ENCODE measurements at places on chromosomes 1 and 21.

DNA sequence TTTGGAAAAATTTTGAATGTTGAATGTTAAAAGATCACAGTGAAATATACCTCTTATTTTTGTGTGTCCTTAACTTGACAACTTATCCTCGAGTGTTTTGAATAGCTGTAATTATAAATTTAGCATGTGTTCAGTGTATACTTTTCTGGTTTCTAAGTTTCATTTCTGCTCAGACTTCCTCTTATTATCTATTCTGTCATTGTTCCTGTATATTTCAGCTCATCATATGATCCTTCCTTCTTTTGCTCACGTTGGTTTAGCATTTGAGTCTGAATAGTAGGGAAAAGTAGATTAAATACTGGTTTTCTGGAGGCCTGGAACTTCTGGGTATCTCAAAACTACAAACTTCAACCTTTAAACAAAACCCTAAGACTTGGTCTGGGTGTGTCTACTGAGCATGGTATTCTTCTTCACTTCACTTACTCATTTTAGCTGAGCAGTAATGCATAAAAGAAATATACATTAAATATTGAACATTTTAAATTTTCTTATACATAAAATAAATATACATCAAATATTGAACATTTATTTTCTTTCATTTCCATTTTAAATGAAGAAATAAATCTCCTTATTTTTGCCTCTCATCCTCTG lies 3.3 kb upstream of the ATP6V1G3 start:
- DNase-seq, result no peak

GRCh38 chr1:227880342-227880924 lies 65.0 kb downstream of the PRSS38 start:
- DNase-seq, result no peak

DNA sequence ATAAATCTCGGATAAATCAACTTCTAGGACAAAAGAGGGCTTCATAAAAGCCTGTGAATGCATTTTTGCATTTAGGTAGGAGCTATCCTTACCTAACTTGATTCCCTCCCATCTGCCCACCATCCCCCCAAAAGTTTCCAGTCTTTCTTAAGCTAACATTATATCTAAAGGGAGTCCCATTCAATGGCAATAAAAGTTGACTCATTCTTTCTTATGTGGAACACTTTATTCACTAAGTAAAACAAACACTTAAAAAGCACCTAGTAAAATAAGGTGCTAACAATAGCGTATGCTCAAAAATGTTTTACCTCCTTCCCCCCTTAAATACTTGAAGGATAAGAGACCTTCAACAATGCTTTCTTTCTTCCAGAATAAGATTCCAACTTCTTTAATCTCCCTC lies 83.8 kb downstream of the GON4L start:
- DNase-seq, result no peak

DNA sequence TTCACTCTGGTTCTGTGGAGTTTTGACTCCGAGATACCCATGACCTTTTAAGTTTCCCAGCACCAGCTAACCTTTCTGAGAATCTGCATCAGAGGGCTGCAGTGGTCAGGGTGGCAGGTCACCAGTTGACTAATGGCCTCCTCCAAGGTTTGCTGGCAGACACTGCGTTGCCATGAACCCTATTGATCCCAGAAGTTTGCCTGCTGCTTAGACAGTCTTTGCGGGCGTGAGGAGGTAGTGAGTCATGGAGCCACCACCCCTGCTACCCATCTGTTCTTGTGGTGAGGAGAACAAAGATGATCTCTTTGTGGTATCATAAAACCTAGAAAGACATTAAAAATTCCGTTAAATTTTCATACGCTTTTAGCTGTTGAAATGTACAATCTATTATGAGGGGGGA lies 180.4 kb downstream of the FGGY start:
- DNase-seq, result no peak

DNA sequence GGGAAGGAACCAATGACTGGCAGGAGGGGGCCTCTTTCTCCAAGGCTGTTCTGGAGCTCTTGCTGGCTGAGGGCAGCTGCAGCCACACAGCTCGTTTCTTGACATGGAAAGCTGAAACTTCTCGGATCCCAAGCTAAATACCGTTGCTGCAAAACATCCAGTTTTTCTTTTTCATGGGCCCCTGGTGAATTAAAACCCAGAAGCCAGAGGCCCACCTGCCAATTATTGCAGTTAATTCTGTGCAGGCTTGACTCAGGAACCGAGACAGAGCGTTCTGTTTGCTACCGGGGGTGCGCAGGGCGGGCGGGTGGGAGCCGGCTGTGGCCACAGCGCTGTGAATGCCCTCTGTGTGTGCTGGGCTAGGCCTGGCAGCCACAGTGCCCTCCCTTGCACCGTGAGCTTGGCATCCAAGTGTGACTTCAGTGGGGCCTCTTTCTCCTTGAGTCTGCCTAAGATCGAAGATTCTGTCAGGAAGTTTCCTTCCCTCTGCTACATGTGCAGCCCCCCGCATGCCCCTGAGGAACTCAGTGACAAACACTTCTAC lies 19.9 kb upstream of the KCNE2 start:
- DNase-seq, result no peak

GRCh38 chr1:23784846-23785245 lies 6.1 kb upstream of the LYPLA2 start:
- DNase-seq, result no peak

GRCh38 chr1:20152599-20152930 lies 13.4 kb downstream of the PLA2G2F start:
- no peak for DNase-seq

DNA sequence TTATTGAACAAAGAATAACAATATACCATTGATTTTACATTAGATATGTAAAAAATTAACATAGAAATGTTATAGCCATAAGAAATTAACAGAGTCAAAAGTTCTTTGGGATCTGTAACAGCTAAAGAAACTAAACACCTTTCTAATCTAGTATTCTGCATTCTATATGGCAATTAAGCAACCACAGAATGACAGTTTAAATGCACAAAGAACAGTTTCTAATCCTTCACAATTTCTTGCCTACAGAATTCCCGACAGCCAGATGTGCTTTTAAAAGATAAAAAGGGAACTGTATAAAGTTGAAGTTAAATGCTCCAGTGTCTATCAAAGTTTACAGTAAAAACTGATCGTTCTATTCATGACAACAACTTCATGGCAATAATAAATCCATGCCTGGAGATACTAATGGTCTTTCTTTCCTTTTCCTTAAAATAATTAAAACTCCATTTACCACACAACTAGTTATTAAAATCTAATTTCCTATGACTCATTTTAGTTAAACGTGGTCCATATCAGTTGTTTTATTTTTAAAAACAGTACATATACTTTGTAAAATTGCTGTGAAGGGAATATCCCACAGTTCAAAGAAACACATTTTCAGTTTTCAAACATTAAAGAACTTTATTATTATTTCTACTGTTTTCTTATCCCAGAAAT lies 110.2 kb downstream of the EIF4G3 start:
- no peak for DNase-seq

DNA sequence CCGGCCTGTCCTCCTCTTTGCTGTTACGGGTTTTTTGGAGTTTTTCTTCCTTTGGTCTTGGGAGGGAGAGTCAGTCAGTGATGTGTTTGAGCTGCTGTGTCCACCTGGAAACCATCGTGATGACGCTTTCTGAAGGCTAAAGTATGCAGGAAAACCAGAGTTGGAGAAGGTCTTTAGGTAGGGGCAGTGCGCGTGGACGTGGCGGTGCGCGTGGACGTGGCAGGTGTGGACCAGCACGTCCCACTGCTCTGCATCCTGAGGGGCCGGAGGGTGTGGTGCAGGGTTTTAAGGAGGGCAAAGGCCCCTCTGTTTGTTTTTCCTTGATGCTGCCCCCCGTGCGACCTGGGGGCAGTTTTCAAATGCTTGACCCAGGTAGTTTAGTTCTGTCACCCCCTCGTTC lies 29.9 kb downstream of the PRKCZ start:
- DNase-seq, result no peak

DNA sequence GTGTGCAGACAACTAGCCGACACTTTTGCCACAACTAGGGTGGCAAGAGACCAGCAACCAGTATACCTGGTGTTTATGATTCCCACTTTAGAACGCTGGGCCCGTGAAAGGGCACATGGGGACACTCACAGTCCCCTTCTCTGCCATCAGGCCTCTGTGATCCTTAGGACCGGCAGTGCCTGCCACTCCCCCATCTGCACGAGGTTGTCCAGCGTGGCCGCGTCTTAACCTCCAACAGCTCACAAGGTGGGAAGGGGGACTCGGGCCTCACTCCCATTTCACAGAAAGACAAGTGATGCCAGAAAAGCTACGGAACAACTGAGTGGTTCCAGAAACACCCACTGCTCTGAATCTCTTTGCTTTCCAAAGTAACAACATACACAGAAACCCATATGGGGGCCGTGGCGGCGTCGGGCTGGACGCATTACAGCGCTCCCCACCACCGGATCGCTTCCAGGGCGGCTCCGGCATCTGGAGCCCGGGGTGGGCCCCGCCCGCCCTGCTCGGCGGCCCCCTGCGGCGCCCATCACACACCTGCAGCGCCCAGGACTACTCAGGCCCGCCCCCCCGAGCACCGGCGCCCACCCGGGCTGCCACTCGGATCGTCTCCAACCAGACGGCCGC lies 1.0 kb downstream of the ZNF496 start:
- DNase-seq, result no peak

GRCh38 chr1:32501865-32502264 lies 37.0 kb downstream of the ZBTB8B start:
- DNase-seq, result no peak

- no peak for DNase-seq
These were observed 89.5 kb downstream of the DENND1B start for GRCh38 chr1:197685785-197686184.

DNA sequence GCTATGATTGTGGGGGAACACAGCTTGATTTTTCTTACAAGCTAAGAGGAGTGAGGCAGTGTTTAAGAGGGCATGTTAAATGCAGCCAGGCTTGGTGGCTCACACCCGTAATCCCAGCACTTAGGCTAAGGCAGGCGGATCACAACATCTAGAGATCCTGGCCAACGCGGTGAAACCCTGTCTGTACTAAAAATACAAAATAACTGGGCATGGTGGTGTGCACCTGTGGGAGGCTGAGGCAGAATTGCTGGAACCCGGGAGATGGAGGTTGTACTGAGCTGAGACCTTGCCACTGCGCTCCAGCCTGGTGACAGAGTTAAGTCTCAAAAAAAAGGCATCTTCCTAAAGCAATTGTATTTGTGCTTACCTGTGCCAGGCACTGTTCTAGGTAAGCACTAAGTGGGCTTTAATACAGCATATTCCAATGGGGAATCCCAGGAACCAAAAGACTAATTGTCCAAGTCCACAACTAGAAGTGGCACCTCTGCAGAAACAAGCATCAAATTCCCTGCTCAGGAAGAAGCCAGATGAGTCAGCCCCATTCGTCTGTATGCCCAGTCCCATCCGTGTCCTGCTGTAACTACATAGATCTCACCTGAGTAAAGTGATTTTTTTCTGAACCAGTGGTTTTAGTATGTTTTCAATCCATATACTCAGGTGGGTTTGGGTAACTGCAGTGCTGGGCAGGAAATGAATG lies 4.6 kb downstream of the RCC1 start:
- no peak for DNase-seq

DNA sequence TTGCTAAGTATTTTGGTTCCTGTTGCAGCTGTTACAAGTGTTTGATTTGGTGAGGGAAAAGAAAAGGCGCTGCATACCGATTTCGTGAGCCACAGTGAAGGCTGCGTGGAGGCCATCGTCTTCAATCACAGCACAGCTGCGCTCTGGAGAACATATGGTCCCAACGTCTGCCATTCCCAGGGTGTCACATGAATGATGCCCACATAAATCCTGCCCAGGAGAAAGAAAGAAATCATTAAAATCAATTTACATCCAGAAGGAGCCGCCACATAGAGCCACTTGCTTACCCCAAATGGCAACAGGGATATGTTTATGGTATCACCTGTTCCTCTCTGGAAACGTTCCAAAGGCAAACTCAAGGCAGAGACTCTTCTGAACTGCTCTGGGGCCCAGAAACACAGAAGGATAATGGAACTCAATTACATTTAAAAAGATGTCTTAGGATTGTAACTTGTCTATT lies 12.2 kb downstream of the ADAMTS5 start:
- DNase-seq, result no peak

DNA sequence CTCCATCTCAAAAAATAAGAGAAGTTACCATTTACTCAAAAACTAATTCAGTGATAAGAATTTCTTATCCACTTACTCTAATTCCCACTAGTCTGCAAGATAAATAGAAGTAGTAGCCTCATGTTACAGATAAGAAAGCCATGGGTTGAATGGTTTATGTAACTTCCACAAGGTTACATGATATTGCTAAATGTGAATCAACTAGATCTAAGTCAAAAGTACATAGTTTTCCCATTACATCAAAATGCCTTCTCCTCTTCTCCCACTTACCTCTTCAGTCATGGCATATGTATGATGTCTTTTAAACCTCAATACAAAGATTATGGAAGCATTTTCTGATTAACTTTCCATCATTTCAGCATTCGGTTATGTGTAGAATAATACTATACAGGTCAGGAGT lies 108.5 kb downstream of the ASH1L start:
- no peak for DNase-seq

- DNase-seq, result no peak
These were observed 108.8 kb downstream of the KIAA0319L start for GRCh38 chr1:35448344-35448801.

GRCh38 chr1:19769211-19769932 lies 30.3 kb downstream of the TMCO4 start:
- DNase-seq, result no peak

GRCh38 chr1:85849660-85850059 lies 141.4 kb upstream of the ZNHIT6 start:
- no peak for DNase-seq

- DNase-seq, result no peak
These were observed 2.5 kb upstream of the LEFTY1 start for GRCh38 chr1:225891229-225891972.

GRCh38 chr21:42524341-42525028 lies 10.8 kb downstream of the SLC37A1 start:
- DNase-seq, result no peak

DNA sequence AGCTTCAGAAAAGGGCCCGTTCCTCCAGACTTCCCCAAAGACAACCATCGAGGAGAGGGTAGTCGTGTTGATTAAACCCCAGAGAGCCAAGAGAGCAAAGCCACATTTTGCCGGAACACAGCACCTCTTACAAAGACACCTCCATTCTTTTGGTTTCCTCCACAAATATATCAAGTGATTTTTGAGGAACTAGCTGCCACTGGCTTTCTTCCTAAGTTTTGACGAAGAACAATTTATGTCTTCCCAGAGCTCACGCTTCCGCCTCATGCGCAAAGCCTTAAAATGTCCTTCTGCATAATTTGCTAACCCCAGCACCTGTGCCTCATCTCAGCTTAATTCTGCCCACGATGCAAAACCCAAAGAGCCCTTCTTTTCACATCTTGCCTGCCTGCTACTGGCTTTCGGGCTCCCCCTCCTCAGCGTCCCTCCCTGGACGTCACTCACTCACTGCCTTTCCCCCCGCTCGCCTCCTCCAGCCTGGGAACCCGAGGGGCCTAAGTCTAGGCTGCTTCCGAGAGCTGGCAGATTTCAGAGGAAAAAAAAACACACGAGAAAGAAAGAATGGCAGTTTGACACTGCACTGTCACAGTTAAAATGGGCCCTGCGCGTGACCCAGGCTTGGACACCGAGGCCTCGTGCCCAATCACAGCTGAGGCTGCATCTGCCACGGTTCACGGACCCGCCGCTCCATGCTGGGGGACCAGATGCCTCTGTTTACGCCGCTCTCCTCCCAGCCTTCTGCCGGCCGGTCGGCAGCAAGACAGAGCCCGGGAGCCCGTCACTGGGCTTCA lies 77.6 kb upstream of the IFNAR2 start:
- DNase-seq, result no peak

- no peak for DNase-seq
These were observed 44.8 kb downstream of the SLC45A1 start for GRCh38 chr1:8362701-8363101.
